ENCODE measurements at places on chromosomes 2 and 18. TPM values are rescaled to one million over a fixed set of nuclear protein-coding genes. Genes with fewer than 3 reads are reported as not detected.

GRCh38 chr18:79604913-79605880, 74.4 kb upstream of the CTDP1 start:
- no peak for DNase-seq
- H3K4me1 ChIP-seq = no peaks in the 10 kb centered on the region
- peaks cover 31% of the 10 kb centered on the region for H3K27me3 ChIP-seq
- no peaks in the 10 kb centered on the region for H3K36me3 ChIP-seq
- H3K27ac ChIP-seq = no peak overlapping the region

Gene DCDC2C
- total RNA-seq = not detected

Gene FOXI3
- total RNA-seq = not detected

- H3K4me3 ChIP-seq = peak overlapping the region; percentile 78
- H3K36me3 ChIP-seq = no peaks in the 10 kb centered on the region
- H3K27me3 ChIP-seq = no peaks in the 10 kb centered on the region
Observed at GRCh38 chr18:48953104-48953706, 2.4 kb upstream of the SMAD7 start.

Gene GALNT13
- total RNA-seq = 4.8 TPM

- no peak overlapping the region for H3K27ac ChIP-seq
- no peaks in the 10 kb centered on the region for H3K36me3 ChIP-seq
- H3K4me3 ChIP-seq = no peak overlapping the region
- no peaks in the 10 kb centered on the region for H3K27me3 ChIP-seq
- H3K4me1 ChIP-seq = peaks cover 14% of the 10 kb centered on the region
Observed at GRCh38 chr2:54876764-54877163, 153.3 kb downstream of the EML6 start.

Gene TFCP2L1
- not detected for total RNA-seq

- H3K27me3 ChIP-seq = no peaks in the 10 kb centered on the region
- H3K36me3 ChIP-seq = no peaks in the 10 kb centered on the region
- no peak for DNase-seq
- no peak overlapping the region for H3K27ac ChIP-seq
- H3K4me1 ChIP-seq = no peaks in the 10 kb centered on the region
Observed at GRCh38 chr18:73563901-73564472, 583.6 kb downstream of the FBXO15 start.

GRCh38 chr2:43941966-43942365, 53.8 kb downstream of the LRPPRC start:
- H3K36me3 ChIP-seq = peaks cover 73% of the 10 kb centered on the region
- no peak for DNase-seq
- no peak overlapping the region for H3K4me3 ChIP-seq
- H3K27me3 ChIP-seq = no peaks in the 10 kb centered on the region

- DNase-seq = no peak
- peaks cover 44% of the 10 kb centered on the region for H3K4me1 ChIP-seq
- H3K4me3 ChIP-seq = no peak overlapping the region
- H3K36me3 ChIP-seq = no peaks in the 10 kb centered on the region
- peaks cover 11% of the 10 kb centered on the region for H3K27me3 ChIP-seq
- no peak overlapping the region for H3K27ac ChIP-seq
Observed at GRCh38 chr2:227719641-227720040, 1.8 kb upstream of the SLC19A3 start.

Gene EPAS1
- 64.9 TPM for total RNA-seq

- no peak overlapping the region for H3K4me3 ChIP-seq
- no peak overlapping the region for H3K27ac ChIP-seq
- H3K4me1 ChIP-seq = peaks cover 4% of the 10 kb centered on the region
Observed at GRCh38 chr2:227388537-227389011, 825 bp upstream of the SCYGR1 start.

- no peak overlapping the region for H3K27ac ChIP-seq
- no peaks in the 10 kb centered on the region for H3K4me1 ChIP-seq
- H3K27me3 ChIP-seq = peaks cover 5% of the 10 kb centered on the region
- no peaks in the 10 kb centered on the region for H3K36me3 ChIP-seq
- no peak overlapping the region for H3K4me3 ChIP-seq
Observed at GRCh38 chr2:134689315-134689714, 29.5 kb downstream of the TMEM163 start.

DNA sequence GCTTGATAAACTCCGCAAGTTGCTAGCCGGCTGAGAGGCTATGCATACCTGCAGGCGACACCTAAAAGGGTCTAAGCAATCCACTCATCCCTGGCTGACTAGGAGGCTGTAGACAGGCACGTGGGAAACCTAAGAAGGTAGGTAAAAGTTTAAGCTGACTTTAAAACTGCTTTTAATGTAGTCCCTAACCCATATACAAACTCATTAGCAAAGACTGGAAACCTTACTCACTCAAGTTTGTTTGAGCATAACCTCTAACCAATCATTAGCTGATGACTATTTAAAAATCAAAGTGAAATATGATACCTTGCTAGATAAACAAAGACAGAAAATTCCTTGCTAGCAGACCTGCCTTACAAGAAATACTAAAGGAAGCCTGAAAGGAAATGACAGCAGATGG, 106.4 kb downstream of the EXOC6B start:
- H3K27me3 ChIP-seq = no peaks in the 10 kb centered on the region
- H3K36me3 ChIP-seq = no peaks in the 10 kb centered on the region
- H3K27ac ChIP-seq = no peak overlapping the region
- H3K4me1 ChIP-seq = peaks cover 37% of the 10 kb centered on the region
- DNase-seq = no peak

- H3K4me3 ChIP-seq = no peak overlapping the region
- no peaks in the 10 kb centered on the region for H3K36me3 ChIP-seq
- peaks cover 4% of the 10 kb centered on the region for H3K27me3 ChIP-seq
- peak; percentile 19 for DNase-seq
- H3K27ac ChIP-seq = no peak overlapping the region
- peaks cover 14% of the 10 kb centered on the region for H3K4me1 ChIP-seq
Observed at GRCh38 chr2:19746611-19747309, 155.0 kb downstream of the TTC32 start.

GRCh38 chr2:44267269-44267795, 7.9 kb upstream of the SLC3A1 start:
- no peak overlapping the region for H3K27ac ChIP-seq
- H3K4me1 ChIP-seq = no peaks in the 10 kb centered on the region
- DNase-seq = no peak
- H3K4me3 ChIP-seq = no peak overlapping the region

GRCh38 chr2:199467066-199467822, 9.5 kb upstream of the SATB2 start:
- no peak overlapping the region for H3K27ac ChIP-seq
- H3K4me3 ChIP-seq = no peak overlapping the region
- no peak for DNase-seq
- peaks cover 28% of the 10 kb centered on the region for H3K4me1 ChIP-seq

Gene FMNL2
- total RNA-seq = 66.5 TPM

Gene ZNF396
- 1.6 TPM for total RNA-seq

DNA sequence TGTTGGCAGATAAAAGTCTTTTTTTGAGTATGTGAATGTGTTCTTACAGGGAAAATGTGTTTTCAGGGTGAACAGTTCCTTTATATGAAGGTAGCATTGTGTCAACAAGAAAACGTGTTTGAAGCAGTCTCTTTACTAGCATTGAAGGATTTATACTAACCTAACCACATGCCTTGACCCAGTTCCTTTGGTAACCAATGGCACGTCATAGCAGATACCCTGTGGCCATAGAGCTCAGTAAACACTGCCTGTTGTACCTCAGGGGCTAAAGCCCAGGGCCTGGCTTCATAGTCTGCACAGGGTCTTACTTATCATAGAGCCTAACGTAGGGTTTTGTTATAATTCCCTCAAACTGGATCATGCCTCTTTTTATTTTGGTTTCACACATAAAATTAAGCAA, 32.1 kb upstream of the NFU1 start:
- no peaks in the 10 kb centered on the region for H3K27me3 ChIP-seq
- no peak overlapping the region for H3K4me3 ChIP-seq
- DNase-seq = no peak

All from HepG2 (cell line).